Activated CD8-positive, alpha-beta memory T cell treated with anti-CD3 and anti-CD28 coated beads, Interleukin-2, amount 50 U/mL, for 48 hours (primary cell): ENCODE measurements at places on chromosomes 7 and 10.

GRCh38 chr10:18599392-18599791 lies 52.0 kb downstream of the NSUN6 start:
- DNase-seq: no peak

- DNase-seq: no peak
Observed at GRCh38 chr7:132830941-132831340, 250.9 kb downstream of the CHCHD3 start.

- DNase-seq: no peak
Observed at GRCh38 chr7:47758546-47758945, 176.6 kb upstream of the TNS3 start.

DNA sequence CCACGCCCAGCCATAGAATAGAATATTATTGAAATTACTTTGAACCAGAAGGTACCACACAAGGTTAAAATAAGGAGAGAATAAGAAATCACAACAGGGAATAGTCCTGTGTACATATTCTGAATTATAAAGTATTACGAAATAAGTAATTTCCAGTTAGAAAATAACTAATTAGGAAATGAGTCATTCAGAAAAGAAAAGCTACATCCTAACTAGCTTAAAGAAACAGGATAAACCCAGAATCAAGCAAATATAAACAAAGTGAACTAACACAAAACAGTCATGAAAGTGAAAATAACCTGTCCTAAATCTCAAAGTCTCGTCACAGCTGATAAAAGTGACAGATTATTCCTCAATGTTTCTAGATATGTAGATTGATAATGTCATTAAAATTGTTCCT lies 74.8 kb upstream of the NEBL start:
- no peak for DNase-seq

- no peak for DNase-seq
Observed at GRCh38 chr10:103038570-103038969, 120.5 kb downstream of the CNNM2 start.

DNA sequence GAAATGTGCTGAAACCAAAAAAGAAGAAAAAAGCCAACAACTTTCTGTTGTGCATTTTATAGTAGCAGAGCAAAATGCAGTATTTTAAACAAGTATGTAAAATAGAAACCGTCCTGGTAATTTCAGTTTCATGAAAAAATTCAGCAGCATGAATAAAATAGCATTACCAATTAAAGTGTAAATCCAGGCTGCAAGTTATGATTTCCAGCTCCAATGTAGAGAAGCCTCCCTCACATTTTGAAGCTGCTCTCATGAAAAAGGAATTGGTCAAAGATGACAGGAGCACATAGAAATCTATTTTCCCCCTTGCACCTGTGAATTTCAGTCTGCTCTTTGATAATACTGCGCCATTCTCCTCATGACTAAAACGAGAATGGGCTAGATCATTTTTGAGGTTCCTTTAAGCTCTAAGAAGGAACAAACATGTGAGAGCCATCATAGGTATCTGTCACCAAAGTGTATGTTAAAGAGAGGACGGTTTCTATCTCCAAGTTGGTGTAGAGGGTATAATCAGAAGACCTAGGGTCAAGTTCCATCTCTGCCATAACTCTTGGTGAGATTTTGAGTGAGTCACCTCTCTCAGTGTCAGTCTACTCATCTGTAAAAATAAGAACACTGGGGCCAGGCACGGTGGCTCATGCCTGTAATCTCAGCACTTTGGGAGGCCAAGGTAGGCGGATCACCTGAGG lies 107.5 kb downstream of the MTPAP start:
- DNase-seq: no peak

DNA sequence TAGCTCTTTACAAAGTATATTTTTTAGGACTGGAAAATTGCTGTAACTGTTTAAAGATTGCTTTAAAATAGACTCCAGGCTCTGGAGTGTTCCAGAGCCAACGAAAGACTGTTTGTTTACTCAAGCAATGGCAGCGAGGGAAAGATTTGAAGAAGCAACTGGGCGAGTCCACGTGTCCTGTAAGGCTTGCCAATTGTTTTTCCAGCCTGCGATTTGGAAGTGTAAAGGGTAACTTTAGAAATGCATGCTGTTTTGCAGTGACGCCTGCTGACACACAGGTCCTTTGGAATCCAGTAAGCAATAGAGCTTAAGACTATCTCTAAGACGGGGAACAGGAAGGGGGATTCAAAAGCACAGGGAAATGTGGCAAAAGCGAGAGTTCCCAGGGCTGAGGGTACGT lies 55.8 kb downstream of the TACC2 start:
- DNase-seq: no peak

GRCh38 chr7:15621468-15621867 lies 59.7 kb upstream of the AGMO start:
- no peak for DNase-seq

GRCh38 chr7:20998309-20998708 lies 211.6 kb upstream of the SP8 start:
- DNase-seq: no peak

DNA sequence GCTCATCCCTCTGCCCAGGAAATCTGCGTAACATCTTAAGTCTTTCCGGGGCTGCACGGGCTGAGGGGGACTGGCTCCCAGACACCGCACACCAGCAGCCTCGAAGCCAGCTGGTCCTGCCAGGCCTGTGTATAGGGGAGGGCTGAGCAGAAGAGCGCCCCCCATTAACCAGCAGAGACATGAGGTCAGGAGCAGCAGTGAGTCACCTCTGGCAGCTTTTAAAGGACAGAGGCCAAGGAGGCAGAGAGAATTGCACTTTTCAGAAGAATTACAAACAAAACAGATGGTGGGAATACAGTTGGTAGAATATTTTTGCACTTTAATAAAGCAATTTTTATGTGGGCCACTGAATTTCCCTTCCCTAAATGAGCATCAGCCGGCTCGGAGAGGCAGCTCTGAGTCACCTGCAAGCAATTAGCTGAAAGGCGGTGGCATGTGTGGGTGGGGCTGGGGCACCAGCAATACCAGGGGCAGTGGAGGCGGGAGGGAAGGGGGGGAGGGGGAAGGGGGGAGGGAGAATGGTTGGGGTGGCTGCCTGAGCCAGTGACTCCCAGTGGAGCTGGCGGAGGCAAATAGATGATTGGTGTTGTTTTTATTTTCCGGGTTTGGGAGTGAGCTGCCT lies 39.1 kb downstream of the GOLGA7B start:
- DNase-seq: no peak

DNA sequence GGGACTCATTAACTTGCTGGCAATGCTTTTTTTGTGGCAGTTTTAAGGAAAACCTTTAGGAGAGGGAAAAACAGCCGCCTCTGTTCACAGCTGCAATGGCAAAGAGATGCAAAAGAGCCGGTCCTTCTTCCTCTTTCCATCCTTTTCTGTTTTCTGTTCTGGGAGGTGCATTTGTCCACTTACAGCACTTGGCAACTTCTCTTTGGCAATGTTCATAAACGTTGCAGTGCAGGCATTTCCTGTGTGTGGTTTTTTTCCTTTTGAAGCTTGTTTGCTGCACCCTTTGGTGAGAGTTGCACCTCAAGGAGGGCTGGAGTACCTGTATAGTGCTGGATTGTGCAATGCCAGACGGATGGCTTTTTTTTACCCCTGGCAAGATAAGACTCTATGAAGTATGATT lies 53.9 kb upstream of the HABP2 start:
- no peak for DNase-seq

- DNase-seq: no peak
Observed at GRCh38 chr7:77209479-77210139, 10.0 kb upstream of the FGL2 start.

GRCh38 chr10:72331575-72332422 lies 22.9 kb downstream of the DNAJB12 start:
- peak; percentile 96 for DNase-seq

GRCh38 chr10:124402273-124402672 lies 16.4 kb downstream of the OAT start:
- DNase-seq: no peak

DNA sequence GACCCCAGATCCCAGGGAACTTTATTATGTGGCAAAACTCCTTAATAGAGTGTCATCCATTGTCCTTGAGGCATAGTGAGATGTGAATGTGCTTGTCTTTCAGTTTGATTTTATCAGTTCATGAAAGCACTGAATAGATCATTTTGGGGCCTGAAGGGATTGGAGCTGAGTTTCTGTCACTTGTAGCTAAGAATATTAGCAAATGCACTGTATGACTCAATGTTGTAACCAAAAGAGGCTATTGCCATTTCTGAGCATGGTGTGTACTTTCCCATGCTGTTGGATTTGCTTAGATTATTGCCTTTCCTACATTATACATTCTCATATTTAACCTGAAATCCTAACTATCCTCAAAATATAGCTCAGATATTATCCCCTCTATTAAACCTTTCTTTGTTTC lies 130.4 kb downstream of the PRKG1 start:
- DNase-seq: no peak

GRCh38 chr7:129865925-129866201 lies 86.9 kb downstream of the UBE2H start:
- DNase-seq: no peak

DNA sequence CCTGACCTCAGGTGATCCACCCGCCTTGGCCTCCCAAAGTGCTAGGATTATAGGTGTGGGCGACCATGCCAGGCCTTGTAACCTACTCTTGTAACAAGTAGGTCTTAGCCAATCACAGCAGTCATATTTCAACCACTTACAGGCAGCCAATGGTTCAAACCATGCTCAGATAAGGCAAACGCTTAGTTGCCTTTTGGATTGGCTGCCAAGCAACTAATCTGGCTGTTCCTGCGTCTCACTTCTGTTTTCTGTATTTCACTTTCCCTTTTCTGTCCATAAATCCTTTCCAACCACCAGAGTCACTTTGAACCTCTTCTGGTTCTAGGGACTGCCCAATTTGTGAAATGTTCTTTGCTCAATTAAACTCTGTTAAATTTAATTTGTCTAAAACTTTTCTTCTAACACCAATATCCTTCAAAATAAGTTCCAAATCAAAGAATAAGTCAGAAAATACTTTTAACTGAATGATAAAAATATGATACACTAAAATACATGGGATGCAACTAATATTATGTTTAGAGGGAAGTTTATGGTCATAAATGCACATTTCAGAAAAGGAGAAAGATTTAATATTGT lies 19.1 kb upstream of the PRF1 start:
- DNase-seq: no peak

GRCh38 chr10:108005627-108006026 lies 841.1 kb upstream of the SORCS1 start:
- DNase-seq: no peak

- no peak for DNase-seq
Observed at GRCh38 chr7:88306590-88307048, at the start of gene STEAP4. Gene STEAP4 (minus strand): TSS chr7:88306894. CDS start chr7:88284269, 22,625 bp downstream.

GRCh38 chr7:149245244-149245643 lies 5.8 kb downstream of the ZNF212 start:
- DNase-seq: no peak

- DNase-seq: no peak
Observed at GRCh38 chr7:39217783-39218182, 240.1 kb downstream of the POU6F2 start.

DNA sequence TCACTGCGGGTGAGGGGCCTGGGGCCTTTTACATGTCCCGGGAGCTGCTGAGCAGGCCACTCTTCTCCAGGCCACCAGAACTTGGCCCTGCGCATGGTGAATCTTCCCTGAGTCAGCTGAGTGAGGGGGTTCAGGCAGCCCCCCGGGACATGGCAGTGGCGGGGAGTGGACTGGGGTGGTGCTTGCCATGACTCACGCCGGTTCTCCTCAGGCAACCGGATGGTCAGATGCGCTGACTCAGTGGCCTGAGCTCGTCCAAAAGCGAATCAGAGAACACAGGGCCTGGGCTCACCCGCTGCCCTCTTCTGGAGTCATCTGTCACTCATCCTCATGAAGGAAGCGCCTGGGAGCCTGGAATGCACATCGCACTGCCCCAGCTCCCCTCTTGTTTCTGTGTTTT lies 33.5 kb downstream of the HTRA1 start:
- no peak for DNase-seq

DNA sequence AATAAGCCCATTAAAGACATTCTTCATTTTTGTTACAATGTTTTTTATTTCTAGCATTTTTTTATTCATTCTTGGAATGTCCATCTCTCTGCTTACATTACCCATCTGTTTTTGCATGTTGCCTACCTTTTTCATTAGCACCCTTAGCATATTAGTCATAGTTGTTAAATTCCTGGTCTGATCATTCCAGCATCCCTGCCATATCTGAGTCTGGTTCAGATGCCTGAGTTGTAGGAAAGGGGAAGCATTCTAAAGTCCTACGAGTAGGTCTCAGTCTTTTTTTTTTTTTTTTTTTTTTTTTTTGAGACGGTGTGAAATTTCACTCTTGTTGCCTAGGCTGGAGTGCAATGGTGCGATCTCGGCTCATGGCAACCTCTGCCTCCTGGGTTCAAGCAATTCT lies 19.7 kb upstream of the NRF1 start:
- DNase-seq: no peak

GRCh38 chr7:2721842-2722241 lies 33.8 kb downstream of the AMZ1 start:
- no peak for DNase-seq

- no peak for DNase-seq
Observed at GRCh38 chr10:48836605-48837004, 103.0 kb downstream of the LRRC18 start.

GRCh38 chr7:155227788-155228458 lies 69.8 kb upstream of the INSIG1 start:
- no peak for DNase-seq
